ENCODE measurements at places on chromosomes 2 and 18. TPM values are rescaled to one million over a fixed set of nuclear protein-coding genes. Genes with fewer than 3 reads are reported as not detected.

The NEB gene
- total RNA-seq: 0.50 TPM

DNA sequence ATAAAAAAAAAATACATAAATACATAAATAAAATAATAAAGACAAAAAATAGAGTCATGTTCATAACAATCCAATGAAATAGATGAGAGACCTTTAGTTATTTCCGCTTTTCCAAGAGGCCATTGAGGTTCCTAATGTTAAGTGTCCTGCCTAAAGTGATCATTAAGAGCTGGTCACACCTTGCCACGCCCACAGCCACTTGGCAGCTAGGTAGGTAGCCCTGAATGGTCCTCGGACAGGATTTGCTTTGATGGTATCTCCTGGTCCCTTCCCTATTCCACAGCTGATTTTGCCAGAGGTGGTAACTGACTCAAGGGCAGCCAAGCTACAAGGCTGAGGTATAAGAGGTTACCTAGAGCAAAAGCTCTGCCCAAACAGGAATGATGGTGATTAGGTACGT lies 24.5 kb upstream of the TANC1 start:
- DNase-seq: no peak

DNA sequence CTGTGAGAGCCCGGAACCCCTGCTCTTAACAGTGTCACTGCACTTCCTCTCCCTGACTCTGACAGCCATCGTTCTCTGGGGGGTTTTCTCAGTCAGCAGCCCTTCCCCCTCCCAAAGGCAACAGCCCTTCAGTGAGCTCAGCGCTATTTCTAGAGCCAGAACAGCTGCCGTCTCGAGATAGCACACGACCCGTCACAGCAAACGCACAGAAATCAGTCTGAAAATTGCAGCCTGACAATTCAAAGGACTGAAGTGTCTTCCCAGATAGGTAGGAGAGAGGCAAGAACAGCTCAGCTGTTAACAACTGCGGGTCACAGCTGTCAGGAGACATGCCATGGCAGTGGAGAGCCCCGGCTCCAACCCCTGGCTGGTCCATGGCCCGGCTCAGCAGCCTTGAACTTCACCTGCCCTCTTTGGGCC lies 45.4 kb downstream of the ST8SIA5 start:
- DNase-seq: no peak

The SLC38A11 gene
- total RNA-seq: not detected

The LIPT1 gene
- 5.5 TPM for total RNA-seq

DNA sequence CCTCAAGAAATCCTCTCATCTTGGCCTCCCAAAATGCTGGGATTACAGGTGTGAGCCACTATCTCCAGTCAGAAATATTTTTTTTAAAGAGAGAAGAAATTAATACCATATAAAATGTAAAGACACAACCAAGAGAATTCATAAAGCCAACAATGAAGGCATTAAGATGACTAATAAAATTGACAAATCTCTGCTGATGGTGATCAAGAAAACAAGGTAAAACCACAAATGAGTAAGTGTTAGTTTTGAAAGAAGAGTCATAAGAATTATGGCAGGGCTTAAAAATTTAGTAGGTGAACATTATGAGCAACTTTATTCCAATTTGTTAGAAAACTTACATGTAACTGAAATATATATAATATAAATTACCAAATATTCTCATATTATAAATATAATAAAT lies 752.8 kb upstream of the CELF4 start:
- no peak for DNase-seq

DNA sequence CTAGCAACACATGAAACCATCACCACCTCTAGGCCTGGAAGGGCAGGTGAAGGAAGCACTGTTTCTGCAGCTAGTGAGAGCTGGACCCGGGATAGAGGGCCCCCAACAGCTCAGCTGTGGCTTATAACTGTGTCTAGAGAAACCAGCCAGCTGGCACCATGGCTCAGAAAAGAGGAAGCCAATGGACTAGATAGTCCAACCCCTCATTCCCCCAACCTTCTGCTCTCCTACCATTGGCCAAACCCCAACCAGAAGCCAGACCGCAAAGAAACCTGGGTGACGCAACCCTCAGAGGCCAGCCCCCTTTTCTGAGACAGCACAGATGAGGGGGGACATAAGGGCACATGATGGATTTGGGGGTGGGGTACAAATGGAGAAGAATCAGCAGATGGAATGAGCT lies 24.3 kb downstream of the SMYD1 start:
- no peak for DNase-seq

The RFX8 gene
- total RNA-seq: not detected

DNA sequence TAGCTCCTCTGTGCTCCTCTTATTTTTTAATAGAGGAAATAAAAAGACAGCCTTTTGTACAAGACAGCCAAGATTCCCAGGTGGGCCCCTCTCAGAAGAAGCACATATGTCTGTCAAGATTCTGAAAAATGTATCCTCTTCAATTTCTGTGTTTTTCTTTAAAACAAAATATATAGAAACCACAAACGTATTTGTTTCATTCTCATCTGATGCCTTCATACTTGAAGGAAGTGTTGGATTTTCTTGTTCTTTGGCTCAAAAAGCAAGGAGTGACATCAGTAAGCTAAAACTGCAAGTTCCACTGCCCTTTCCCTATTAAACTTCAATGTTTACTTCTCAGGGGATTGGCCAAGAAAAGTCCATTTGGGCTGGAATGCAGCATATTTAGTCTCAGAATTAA lies 193.8 kb upstream of the OSR1 start:
- no peak for DNase-seq

- no peak for DNase-seq
Observed at GRCh38 chr2:204680576-204680975, 135.3 kb downstream of the PARD3B start.

DNA sequence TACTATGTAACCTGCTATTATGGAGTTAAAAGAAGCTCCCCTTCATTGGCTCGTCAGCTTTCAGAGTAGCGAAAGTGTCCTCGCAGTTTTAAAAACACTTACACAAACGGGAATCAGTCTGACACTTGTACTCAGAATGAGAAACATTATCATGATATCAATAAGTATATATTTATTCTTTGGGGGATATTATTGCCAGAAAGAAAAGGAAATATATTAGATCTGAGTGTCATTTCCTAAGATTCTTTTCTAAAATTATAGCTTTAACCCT lies 584.5 kb downstream of the ZEB2 start:
- DNase-seq: no peak

DNA sequence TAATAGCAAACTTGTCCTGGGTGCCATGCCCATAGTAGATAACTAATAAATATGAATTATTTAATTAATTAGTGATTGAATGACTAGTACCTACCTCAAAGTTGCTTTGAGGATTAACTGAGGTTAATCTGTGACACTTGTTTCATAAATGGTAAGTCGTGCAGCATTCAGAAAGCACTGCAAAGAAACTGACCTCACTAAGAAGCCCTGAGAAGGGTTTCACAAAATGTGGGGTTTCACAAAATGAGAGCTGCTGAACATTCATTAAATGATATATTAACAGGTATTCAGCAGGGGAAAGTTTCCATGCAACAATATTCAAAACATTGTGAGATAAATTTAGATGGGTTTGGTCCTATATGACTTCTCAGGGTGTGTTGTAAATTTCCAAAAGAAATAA lies 236.2 kb downstream of the OSR1 start:
- no peak for DNase-seq

- no peak for DNase-seq
Observed at GRCh38 chr2:222738809-222739208, 67.4 kb downstream of the MOGAT1 start.

GRCh38 chr2:83587309-83587708 lies 871.8 kb downstream of the SUCLG1 start:
- DNase-seq: no peak

- peak; percentile 27 for DNase-seq
Observed at GRCh38 chr18:5238371-5238976, 41.4 kb upstream of the AKAIN1 start.

The TLK1 gene
- 78.3 TPM for total RNA-seq

DNA sequence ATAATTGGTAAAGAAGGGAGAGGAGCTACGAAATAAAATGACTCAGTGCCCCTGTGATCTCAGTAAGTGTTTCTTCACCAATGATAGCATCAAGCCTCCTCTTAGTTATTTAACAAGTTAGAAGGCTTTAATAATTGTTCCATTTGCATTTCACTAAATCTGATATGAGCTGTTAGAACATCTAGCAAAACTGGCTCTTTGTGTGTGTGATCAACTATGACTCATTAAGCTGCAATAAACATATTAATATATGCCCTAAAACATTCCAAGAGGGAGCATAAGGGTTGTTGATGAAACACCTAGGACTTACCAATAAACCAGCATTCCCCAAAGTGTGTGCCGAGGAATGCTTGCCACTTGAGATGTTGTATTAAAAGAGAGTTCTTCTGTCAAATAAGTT lies 115.2 kb downstream of the OSBPL6 start:
- DNase-seq: no peak

DNA sequence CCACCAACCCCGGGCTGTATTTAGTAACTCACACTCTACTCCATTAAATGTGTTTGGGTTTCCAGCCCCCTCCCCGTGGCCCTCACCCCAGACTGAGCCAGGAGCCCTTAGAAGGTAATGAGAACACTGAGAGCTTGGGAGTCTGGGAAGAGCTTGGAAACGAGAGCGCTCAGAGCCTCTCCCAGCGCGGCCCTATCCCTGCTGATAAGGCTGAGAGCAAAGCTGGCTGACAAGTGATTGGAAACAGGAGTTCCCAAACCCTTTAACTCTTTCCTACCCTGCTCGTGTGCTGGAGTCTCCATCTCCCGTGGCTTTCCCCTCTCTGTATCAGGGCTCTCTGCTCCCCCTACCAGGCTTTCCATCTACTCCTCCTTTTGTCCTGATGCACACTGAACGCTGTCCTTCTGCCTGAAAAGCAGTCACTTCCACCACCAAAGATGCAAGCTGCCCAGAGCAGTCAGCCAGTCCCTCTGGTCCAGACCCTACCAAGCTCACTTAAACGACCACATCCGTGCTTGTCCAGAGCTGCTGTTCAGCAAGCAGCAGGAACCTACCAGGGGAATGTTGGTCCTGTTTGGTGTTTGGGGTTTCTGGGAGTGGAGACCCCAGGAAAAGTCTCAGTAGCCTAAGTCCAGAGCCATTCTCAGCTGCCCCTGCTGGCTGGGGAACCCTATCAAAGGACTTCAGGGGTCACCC lies 100.0 kb upstream of the PKDCC start:
- no peak for DNase-seq

DNA sequence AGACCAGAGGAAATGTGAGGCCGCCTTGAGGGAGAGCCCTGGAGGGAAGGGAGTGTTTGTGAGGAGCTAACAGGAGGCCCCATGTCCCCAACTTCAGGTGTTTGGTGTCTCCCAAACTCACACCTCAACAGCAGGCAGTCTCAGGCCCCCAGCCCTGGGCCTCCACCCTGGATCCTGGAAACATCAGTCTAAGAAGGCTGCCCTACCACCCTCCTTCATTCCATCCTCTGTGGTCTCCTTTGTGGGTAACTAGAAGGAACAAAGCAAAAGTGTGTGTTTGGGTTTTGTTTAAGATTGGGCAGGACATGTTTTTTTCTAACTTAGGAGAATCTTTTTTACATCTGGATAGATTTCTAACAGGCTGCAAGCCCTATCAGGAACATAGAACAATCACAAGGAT lies 404.3 kb downstream of the BCL11A start:
- DNase-seq: no peak

DNA sequence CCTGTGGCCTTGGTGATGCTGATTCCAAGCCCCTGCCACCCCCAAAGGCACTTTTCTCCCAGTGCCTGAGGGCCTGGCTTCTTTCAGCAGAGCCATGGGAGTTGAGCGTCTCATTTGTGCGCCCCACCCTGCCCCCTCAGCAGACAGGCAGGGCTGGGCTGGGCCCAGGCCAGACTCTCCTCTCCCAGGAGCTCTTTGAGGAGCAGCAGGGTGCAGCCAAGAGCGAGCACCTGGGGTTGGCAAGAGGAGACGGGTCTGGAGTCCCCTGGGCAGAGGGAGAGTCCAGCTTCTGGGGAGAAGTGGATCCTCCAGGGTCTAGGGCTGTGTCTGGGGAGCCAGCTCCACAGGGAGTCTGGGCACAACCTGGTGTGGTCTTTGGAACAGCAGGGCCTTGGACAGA lies 21.2 kb downstream of the NPPC start:
- no peak for DNase-seq

GRCh38 chr2:46774499-46775228 lies 140.9 kb downstream of the MCFD2 start:
- no peak for DNase-seq

GRCh38 chr2:229267080-229267479 lies 4.0 kb downstream of the PID1 start:
- DNase-seq: no peak

- DNase-seq: no peak
Observed at GRCh38 chr18:48999569-48999968, 48.8 kb upstream of the SMAD7 start.

The TUBA4B gene
- not detected for total RNA-seq

- DNase-seq: no peak
Observed at GRCh38 chr2:239918749-239919148, 106.4 kb downstream of the NDUFA10 start.

The LRP2 gene
- not detected for total RNA-seq

GRCh38 chr2:75035444-75036353 lies 77.3 kb downstream of the POLE4 start:
- no peak for DNase-seq

- DNase-seq: no peak
Observed at GRCh38 chr2:240569998-240570530, 1.8 kb downstream of the RNPEPL1 start.

GRCh38 chr2:240646900-240647502 lies 21.7 kb downstream of the GPR35 start:
- DNase-seq: no peak

The ZNF521 gene
- total RNA-seq: 0.33 TPM

- no peak for DNase-seq
Observed at GRCh38 chr18:62331581-62332356, 6.7 kb downstream of the TNFRSF11A start.

The SLC40A1 gene
- total RNA-seq: 2.1 TPM

DNA sequence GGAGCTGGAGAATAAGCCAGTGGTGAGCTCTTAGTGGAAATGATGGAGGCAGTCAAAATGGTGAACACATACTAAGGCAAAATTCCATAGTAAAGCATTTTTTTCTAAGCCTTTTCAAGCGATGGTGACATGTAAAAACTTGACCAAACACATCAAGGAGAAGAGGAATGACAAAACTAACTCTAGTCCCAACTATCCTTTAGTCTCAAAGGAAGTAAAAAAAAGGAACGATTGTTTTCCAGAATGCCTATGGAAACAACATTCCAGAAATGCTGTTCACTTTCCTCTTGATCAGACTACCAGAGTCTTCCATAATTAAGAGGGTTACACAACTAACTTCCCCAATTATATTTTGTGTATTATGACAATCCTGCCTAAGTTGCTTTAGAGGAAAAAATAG lies 715.6 kb downstream of the EPHA4 start:
- DNase-seq: no peak

- DNase-seq: no peak
Observed at GRCh38 chr2:166805753-166806152, 82.5 kb upstream of the XIRP2 start.

All from activated T-cell treated with anti-CD3 and anti-CD28 coated beads, Interleukin-2, amount 50 U/mL, for 4 hours (primary cell).